ENCODE measurements at places on chromosomes 7 and 10.

DNA sequence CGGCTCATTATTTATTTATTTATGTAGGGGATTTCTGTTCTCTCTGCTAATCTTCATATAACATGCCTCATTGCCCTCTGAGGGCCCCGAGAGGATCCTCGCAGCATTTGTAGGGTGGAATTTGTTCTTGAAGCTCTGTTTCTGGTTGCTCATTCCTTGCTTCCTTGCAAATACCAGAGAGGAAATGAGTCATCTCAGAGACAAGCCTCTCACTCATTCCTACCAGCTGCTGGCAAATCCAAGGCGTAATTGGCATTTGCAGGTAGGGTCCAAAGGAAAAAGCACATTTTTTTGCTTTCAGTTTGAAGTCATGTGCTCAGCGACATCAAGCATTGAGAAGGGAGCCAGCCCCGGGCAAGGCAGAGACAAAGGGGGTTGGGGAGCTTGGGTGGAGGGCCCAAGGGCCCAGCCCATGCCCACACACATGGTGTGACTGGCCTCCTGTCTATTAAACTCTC is 501.6 kb downstream of the GALNT17 start:
- no peak for DNase-seq

GRCh38 chr10:84542522-84543490 is 214.4 kb downstream of the CCSER2 start:
- no peak for DNase-seq

DNA sequence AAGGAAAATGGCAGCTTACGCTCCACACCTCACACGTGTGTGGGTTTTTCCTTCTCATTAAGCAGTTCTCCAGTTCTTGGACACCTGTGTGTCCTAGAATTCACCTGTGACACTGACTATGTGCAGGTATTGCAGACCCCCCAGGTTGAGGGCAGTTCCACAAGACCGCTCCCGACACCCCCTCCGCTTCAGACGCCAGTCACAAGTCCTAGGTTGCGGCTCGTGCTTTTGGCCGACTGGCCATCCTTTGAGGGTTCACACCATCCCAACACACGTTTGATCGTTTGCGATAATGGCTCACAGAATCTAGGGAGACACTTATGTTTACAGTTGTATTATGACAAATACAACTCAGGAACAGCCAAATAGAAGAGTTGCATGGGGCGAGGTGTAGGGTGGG is 44.5 kb downstream of the CAMK1D start:
- DNase-seq, result no peak

DNA sequence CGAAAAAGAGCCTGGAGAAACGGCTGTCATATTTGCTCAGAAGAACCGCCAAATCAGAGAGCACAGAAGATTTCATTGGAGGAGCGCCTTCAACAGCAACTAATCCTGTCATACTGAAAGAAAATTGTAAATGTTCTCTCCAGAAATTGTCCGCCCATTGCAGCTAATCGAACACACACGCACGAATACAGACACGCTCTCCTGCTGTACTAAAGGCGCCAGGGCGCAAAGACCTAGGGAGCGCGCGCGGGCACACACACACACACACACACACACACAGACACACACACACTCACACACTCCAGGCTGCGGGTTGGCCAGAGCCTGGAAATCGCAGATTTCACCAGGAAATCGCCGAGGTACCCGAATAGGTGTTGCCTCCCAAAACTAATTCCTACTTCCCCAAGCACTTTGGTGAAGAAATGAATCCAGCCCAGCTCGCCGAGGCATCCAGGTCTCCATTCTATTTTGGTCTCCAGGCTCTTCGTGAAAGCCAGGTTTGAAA is at the start of gene CHRM2:
CHRM2 (plus strand) TSS at position 157 of the 505 bp plus-strand sequence. CDS start 146,214 bp downstream, outside the sequence.
- DNase-seq, result no peak

DNA sequence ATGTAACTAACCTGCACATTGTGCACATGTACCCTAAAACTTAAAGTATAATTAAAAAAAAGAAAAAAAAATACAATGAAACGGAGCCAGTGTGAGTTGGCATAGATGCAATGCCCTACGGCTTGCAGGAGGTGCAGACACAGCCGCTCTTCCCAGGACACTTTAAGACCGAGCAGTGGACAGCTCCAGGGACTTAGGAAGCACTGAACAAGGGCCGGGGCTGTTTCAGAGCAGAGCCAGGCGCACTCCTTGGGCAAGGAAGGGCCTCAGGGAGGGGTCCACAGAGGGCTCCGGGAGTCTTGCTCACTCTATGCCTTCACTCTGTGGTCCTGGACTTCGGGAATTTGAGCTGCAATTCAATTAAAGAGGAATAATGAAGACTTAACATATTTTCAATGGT is 355.3 kb downstream of the TCERG1L start:
- DNase-seq, result no peak

- DNase-seq, result no peak
Measured at GRCh38 chr7:151339651-151340382, 1.8 kb upstream of the NUB1 start.

DNA sequence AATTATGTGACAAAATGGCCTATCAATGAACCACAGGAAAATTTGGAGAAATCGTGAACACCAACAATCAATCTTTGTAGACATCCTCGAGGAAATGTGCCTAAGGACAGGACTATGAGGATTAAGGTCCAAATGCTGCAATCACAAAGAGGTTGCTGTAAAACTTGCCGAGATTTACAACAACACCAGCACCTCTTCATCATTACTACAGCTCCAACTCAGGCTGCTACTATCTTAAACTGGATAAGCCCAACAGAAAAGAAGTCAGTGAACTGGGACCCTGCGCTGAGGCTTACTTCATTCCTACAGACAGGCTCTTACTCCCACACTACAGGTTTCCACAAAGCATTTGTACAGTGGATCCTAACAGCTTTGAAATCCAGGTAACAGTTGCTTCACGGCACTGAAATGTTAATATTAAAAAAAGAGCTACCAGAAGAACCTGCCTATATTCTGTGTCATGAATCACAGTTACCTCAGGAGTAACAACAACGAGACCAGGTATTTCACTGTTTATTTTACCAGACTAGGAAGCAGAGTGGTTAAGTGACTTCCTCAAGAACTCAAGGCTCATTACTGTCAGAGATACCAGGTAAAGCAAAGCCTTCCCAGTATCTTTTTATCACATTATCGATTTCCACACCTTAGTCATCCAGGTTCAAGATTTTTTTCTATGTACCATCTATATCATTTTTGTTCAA is 23.9 kb downstream of the CACUL1 start:
- no peak for DNase-seq

- no peak for DNase-seq
Measured at GRCh38 chr7:140909476-140910161, 15.1 kb downstream of the BRAF start.

DNA sequence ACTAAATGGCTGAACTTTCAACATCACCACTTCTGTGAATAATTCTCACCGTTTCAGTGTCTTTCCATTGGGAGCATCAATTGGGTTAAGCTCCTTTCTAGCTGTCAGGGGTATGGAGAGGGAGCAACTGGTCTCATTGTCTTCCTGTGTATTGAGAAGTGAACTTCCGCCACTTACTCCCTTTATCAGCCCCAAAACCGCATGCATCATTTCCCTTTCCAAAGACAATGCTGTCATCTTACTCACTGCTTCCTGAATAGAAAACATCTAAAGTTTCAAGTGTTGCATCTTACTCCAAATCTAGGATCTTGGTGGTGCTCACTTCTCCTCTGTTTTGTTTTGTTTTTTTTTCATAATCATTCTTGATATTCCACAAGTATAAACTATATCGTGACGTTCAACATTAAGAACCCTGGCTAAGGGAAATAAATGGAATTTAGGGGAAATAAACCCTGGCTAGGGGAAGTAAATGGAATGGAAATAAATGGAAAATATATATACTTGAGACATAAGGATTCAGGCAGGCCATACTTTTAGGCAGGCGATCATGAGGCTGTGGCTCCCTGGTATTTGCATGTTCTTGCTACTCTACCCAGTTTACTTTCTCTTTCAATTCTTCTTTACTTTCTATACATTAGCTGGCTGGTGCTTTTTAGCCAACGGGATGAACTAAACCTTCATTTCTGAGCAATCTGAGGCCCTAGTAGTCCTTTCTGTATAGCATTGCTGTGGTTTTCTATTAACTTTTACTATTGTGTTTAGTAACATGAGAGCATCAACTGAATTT is 371.9 kb downstream of the BMPER start:
- DNase-seq, result no peak

DNA sequence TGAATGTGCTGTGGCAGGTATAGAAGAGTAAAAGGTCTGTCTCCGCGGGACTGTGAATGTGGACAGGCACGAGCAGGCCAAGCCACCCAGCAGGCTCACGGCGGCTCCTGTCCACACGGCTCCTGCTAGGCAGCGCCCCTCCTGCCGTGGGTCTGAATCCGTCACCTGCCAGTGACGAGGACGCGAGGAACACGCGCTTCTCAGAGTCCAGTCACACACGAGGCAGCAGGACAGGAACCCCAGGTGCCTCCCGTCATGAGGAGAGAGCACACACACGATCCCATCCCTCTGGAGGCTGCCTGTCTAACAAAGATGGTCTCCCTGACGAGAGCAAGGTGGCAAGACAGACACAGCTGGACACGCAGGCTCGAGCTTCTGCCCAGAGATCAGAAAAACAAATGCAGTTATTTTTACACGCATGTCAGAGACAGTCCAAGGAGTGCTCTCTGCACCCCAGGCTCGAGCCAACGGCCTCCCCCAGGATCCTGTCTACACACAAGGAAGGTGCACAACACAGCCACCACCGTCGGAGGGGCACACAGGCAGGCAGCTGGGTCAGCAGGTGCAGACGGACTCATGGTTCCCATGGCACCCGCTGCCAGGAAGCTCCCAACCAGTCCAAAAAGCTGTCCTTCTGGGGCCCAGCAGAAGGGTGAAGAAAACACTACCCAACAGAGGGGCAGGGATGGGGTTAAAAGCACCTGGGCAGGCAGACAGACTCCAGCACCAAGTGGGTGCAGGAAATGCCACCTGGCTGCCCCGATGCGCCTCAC is 103.2 kb downstream of the MAD1L1 start:
- no peak for DNase-seq

DNA sequence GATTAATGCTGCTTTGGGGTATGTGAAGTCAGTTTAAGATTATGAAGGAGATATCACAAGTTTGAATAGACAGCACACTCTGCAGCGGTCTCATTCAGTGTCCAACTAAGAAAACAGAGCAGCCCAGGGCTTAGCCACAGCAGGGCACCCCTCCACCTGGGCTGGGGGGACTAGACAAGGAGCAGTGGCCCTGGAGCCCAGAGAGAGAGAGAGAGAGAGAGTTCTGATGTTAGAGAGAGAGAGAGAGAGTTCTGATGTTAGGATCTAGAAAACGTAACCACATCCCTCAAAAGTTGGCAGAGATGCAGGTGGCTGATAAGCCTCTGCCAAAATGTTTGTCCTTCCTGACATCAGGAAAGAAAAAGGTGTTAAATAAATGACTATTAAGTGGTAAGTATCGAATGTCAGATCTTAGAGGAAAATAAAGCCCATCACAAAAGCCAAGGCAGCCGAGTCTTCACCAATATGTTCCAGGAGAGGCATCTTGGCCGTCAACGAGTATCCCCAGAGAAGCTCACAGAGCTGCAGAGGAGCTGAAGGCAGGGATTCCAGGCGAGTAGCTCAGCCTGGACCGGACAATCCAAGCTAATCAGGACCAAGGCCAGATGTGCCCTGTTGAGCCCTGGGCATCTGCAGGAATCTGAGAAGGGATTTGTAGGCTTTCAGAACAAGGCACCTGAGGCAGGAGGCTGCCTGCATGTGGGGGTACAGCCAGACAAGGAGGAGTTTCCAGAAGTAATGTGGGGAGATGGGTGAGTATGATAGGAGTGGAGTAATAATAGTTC is 150.1 kb upstream of the TCF7L2 start:
- DNase-seq, result no peak

All from T-helper 2 cell (primary cell).